ENCODE measurements at places on chromosomes 7 and 10.

GRCh38 chr10:60086862-60087261, 180.5 kb upstream of the CCDC6 start:
- no peak for DNase-seq

GRCh38 chr10:110036640-110037039, 28.9 kb downstream of the ADD3 start:
- no peak for DNase-seq

- no peak for DNase-seq
These were observed 62.1 kb downstream of the INPP5A start for GRCh38 chr10:132599732-132600131.

GRCh38 chr10:98086837-98087708, 47.4 kb upstream of the R3HCC1L start:
- DNase-seq, result no peak

DNA sequence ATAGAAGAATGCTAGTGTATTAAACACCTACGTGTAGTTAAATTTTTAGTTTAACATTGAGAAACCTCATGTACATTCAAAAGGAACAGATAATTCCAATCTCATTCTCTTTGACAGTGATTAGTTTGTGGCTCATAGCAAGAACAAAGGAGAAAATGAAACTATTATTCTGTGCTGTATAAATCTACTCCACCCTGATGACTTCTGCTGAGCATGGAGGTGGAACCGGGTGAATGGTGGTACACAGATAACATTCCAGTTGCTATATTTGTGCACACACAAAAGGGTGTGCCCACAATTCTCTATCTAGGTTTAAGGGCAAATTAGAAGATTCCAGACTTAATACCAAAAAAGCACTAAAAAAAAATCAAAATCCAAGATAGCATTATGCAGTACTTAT, 17.0 kb upstream of the RALA start:
- DNase-seq, result no peak

DNA sequence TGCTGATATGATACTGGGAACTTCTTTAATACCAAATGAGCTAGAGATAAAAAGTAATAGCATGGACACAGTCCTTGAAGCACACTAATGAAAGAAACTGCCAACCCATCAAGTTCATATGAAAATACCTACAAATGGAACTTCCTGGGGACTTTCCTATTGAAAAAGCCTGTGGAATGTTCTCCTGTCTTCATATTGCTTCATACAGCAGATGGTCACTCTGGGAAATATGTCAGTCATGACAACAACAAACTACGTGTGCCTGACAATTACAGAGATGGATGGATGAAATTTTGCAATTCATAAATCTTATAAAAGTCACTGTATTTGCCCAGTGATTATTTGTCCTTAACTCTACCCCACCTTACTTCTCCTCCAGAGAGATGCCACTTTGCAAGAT, 106.6 kb upstream of the COL1A2 start:
- no peak for DNase-seq

- no peak for DNase-seq
These were observed 20.2 kb upstream of the HPS1 start for GRCh38 chr10:98466861-98467505.

- no peak for DNase-seq
These were observed 44.0 kb upstream of the SVOPL start for GRCh38 chr7:138745189-138745588.

DNA sequence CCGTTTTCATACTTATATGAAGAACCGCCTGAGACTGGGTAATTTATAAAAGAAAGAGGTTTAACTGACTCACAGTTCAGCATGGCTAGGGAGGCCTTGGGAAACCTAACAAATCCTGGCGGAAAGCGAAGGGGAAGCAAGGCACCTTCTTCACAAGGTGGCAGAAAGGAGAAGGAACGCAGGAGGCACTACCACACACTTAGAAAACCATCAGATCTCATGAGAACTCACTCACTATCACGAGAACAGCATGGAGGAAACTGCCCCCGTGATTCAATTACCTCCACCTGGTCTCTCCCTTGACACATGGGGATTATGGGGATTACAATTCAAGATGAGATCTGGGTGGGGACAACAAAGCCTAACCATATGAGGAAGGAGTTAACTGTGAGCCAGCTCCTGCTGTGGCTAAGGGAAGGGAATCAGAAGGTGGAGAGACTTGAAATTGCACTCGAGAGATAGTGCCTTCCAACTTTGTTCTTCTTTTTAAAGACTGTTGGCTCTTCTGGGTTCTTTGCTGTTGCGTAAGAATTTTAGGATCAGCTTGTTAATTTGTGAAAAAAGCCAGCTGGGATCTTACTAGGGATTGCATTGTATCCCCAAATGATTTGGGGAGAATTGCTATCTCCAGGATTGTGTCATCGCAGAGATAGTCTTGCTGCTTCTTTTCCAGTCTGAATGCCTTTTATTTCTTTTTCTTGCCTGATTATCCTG, 21.0 kb downstream of the OPTN start:
- no peak for DNase-seq

GRCh38 chr10:22823109-22823508, 104.7 kb upstream of the ARMC3 start:
- no peak for DNase-seq

- DNase-seq, result no peak
These were observed 82.6 kb downstream of the NEURL1 start for GRCh38 chr10:103576076-103576471.

DNA sequence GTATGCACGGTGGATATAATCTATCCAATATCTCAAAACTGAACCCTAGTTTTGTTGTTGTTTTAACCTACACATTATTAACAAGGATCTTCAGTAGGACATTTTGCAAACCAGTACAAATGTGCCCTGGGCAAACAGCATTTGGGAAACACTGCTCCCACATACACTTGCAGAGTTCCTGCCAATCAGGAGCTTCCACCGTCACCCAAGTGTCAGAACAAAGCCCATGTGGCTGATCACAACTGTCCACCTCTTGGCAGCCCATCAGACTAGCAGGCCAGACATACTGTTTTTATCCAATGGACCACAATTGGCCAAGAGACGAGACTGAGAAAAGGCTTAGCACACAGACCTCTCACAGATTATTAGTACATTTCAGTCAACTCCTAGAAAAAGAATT, 200.4 kb downstream of the FAM107B start:
- no peak for DNase-seq

DNA sequence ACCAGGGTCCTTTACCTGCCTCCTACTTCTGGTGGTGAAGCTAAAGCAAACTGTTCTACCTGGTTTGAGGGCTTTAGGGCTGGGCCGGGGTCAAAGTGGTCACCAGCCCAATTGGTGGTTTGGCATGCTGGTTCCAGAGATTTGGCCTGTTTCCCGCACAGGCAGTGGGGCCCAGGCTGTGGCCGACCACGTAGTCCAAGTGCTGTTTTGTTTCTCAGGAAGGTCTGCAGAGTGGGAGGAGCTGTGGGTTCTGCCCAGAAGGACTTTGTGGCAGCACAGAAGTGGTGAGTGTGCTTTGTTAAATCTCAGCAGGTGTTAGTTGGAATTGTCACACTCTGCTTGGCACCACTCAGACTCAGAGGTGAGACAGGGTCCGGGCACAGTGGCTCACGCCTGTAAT, 85.8 kb downstream of the MKX start:
- no peak for DNase-seq

DNA sequence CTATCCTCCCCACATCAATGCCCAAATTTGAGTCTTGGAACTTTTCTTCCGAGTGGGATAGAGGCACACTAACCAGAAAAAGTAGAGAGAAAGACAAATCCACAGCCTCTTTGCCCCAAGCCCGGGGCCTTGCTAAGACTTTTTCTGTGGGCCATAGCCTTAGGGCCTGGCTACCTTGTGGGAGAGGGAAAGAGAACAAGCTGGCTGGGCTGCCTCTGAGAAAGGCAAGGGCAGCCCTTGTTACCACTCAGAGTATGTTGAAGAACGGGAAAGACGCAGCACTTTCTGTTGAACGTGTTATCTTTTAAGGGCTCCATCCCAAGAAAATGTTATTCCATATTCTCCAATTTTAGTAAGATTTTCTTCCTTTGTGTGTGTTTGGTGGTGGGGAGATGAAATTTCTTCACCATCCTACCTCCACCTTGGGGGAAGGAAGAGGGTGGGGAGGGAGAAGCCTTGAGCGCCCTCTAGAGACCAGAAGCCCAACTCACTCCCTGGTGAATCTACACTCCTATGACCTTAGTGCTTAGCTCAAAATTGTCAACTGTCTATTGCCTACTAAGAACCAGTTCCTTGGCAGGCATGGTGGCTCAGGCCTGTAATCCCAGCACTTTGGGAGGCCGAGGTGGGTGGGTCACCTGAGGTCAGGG, 3.9 kb upstream of the NRF1 start:
- DNase-seq, result no peak

- no peak for DNase-seq
These were observed 53.9 kb upstream of the EFCAB10 start for GRCh38 chr7:105635197-105635596.

All from stimulated activated CD4-positive, alpha-beta T cell treated with anti-CD3 and anti-CD28 coated beads, Interleukin-1b, Interleukin-23, amount 100 ng/mL, for 1 hour (primary cell).